Activated gamma-delta T cell treated with anti-CD3 and anti-CD28 coated beads, Interleukin-2, amount 50 U/mL, for 16 hours (primary cell): ENCODE measurements at places on chromosomes 1 and 21.

DNA sequence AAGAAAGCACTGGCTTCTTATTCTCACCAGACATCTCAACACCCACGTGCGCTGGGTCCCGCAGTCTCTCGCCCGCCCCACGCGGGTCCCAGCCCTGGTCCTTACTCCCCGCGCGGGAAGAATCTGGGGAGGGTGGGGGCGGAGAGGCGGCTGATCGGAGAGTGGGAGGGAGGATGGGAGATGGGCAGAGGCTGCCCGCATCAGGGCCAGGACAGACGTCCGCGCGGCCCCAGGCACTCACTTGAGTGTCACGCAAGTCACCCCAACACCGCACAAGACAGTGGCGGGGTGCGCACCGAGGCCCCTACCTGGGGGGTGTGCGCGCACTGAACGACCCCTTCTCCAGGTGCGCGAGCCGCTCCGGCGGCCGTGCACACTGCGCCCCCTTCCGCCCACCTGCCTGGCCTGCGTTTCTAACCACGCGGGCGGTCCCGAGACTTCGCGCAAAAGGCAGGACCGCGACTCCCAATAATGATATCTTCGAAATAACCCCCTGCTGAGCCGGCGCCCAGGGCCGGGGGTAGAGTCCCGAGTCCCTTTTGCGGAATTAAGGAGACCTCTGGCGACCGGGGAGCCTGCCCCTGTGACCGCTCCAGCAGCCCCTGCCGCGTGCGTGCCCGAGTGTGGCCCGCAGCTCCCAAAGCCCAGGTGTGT lies 6.0 kb upstream of the SIM2 start:
- DNase-seq: no peak

DNA sequence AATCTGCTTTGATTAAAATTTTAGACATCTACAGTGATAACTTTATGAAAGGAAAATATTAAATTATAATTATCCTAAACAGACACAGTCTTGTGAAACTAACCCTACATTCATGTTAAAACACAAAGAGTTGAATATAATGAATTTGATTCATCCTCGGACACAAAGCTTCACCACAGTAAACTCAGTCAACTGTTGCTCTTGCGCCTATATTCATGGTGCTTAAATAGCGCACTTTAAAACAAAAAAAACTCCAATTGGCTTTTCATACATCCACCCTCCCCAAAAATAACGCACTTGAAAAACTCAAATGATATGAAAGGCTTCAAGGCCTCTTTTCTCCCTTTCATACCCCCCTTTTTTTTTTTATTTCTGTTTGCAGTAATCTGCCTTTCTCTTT lies 260.3 kb downstream of the FAF1 start:
- DNase-seq: no peak

GRCh38 chr1:197471248-197471985 lies 203.4 kb downstream of the CRB1 start:
- DNase-seq: no peak

DNA sequence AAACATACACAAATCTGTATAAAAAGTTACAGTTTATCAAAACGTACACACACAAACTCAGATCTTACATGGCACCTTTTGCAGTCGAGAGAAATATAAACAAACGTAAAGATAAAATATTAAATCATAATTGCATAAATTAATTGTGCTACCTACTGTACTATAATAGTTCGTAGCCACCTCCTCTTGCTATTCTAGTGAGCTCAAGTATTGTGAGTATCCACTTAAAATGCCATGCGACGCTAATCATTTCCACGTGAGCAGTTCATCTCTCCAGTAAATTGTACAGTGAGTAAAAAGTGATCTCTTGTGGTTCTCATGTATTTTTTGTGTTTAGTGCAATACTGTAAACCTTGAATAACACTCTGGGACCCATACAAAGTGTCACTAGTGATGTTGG lies 6.3 kb downstream of the MIA3 start:
- no peak for DNase-seq

DNA sequence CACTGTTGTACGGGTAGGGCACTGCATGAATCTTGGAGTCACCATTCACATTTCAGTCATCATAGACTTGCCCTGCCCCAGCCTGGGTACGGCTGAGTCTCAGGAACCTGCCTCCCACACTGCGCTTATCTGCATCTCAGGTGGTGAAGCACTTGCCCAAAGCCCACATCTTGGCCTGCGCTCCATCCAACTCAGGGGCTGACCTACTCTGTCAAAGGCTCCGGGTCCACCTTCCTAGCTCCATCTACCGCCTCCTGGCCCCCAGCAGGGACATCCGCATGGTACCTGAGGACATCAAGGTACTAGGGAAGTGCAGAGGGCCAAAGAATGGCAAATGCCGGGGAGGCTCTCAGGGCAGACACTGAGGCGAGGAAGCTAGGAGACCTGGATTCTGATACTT lies 11.7 kb downstream of the RHOC start:
- no peak for DNase-seq

GRCh38 chr1:209743145-209743482 lies 12.7 kb upstream of the TRAF3IP3 start:
- DNase-seq: no peak

- DNase-seq: no peak
These were observed 28.4 kb downstream of the TRIM45 start for GRCh38 chr1:117093091-117093534.

DNA sequence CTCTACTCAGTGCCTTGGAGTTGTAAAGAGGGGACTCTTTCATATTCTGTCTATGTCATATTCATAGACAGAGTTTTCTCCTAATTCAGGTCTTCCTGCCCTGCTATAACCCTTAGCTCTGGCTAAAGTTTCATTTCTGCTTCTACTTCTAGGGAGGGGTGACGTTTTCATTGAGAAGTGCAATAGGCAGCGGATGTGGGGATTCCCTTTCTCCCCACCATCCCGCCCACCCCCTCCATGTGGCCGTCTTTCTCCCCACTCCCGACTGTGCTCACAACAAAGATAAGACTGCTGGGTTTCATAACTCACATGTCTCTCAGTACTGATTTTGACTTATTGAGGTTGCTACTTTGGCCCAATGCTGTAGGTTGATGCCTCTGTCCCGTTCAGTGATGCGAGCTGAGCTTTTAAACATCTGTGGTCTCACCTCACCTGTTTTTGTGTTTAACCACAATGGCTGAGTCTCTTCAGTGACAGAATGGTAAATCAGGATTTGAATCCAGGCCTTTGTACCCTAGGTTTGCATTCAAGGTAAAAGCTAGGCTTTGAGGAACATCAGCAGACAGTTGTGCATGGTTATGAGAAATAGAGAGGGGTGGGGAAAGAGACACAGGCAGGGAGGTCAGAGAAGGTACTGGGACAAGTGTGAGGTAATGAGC lies 7.8 kb upstream of the KIF14 start:
- no peak for DNase-seq

GRCh38 chr1:155069551-155070157 lies 6.1 kb downstream of the EFNA4 start:
- DNase-seq: no peak

DNA sequence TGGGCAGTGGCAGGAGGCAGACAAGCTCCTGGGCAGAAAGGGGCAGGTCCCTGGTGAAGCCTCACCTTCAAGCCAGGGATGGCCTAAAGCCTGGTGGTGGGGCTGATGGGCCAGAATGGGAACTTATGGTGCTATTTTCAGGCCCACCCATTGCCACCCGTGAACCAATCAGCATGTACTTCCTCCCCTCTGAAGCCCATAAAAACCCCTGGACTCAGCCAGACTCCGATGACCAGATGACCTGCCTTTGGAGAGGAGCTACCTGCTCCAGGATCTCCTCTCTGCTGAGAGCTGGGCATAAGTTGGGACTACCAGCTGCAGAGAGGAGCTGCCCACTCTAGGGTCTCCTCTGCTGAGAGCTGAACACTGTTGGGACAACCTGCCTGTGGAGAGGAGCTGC lies 7.8 kb upstream of the BCL10 start:
- DNase-seq: no peak

GRCh38 chr1:25356848-25357247 lies 18.7 kb downstream of the TMEM50A start:
- DNase-seq: no peak

- DNase-seq: no peak
These were observed 797.3 kb downstream of the PLA2G4A start for GRCh38 chr1:187626056-187626455.

DNA sequence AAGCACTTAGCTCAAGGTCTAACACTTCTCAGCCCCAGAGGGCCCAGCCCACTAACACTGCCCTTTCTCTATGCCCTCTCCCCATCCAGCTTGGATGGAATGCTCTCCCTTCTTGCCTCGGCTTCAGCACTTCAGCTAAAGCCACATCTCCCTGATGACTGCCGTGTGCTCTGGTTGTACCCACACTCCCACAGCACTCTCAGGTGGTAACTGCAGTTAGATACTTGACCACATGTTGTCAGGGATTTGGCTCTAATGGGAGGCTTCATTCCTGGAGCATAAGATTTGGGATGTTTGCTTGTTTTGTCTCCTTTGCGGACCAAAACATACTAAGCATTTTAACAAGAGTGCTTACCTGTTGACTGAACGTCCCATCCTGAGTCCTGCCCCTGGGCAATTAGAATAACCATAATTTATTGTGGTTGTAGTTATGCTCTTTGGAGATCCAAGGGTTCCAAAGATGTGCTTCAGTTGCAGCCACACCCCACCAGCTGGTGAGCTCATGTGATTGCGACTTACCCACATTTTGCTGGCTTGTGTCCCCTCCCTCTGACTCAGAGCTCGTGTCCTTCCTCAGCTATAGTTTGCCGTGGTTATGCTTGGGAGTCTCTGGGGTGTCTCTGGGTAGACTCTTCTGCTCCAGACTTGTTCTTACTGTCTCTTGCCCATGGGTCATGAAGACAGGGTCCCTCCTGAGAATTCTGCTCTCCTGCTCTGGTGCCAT lies 7.7 kb upstream of the SLC26A9 start:
- no peak for DNase-seq

DNA sequence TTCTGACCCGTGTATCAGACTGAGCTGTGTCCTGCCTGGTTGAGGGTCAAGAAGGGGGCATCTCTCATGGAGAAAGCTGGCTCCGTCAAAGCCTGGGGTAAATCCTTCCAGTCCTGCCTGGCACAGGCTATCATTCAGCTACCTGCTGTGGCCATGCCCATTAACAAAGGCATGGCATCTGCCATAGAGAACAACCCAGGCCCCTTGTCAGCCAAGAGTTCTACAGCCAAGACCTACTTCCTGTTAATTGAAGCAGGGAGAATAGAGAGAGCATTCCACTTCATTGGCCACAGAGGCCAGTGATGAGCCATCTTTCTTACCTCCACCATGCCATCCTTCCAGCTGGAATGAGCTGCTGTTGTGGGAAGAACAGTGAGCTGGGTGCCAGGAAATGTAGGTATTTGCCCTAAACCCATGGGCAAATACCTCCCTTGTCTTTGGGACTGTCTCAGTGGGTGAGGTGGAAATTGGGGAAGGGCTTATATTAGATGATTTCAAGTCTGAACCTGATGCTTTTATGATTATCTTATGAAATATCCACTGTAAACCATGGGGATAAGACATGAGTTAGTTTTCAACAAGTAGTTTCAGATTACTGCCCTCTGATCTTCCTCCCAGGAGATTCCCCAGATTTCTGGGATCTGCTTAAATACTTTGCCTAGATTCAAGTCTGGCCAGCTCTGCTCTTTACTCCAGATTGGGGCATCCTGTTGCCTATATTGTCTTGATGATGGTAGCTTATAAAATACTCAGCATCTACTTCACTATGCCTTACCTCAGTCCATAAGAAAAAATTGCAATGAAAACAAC lies 11.2 kb upstream of the KCNQ4 start:
- no peak for DNase-seq

- no peak for DNase-seq
These were observed 108.9 kb upstream of the ADAR start for GRCh38 chr1:154716614-154717527.

GRCh38 chr1:84436876-84437655 lies 38.8 kb downstream of the DNASE2B start:
- no peak for DNase-seq

DNA sequence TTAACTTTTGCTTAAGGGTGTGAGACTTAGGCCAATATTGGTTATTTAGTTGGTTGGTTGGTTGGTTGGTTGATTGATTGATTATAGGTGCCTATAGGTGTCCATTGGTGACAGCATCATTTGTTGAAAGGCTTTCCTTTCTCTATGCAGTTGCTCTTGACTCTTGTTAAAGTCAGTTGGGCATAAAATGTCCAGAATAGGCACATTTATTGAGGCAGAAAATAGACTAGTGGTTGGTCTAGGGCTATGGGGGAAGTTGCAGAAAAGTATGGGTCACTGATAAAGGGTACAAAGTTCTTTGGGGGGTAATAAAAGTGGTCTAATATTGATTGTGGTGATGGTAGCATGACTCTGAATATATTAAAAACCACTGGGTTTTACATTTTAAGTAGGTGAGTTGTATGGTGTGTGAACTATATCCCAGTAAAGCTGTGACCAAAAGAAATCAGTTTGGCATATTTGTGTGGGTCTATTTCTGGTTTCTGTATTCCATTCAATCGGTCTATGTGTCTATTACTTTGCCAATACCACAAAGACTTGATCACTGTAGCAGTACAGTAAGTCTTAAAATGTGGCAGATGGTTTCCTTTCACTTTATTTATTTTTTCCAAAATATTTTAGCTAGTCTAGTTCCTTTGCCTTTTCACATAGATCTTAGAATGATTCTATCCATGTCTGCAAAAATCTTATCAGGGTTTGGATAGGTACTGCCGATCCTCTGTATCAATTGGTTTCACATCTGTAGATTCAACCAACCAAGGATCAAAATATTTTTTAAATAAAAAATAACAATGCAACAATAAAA lies 63.0 kb downstream of the ATP1A1 start:
- no peak for DNase-seq

- no peak for DNase-seq
These were observed 32.9 kb downstream of the ADCY10 start for GRCh38 chr1:167881069-167881468.

GRCh38 chr1:14996133-14997050 lies 157.2 kb upstream of the TMEM51 start:
- no peak for DNase-seq

DNA sequence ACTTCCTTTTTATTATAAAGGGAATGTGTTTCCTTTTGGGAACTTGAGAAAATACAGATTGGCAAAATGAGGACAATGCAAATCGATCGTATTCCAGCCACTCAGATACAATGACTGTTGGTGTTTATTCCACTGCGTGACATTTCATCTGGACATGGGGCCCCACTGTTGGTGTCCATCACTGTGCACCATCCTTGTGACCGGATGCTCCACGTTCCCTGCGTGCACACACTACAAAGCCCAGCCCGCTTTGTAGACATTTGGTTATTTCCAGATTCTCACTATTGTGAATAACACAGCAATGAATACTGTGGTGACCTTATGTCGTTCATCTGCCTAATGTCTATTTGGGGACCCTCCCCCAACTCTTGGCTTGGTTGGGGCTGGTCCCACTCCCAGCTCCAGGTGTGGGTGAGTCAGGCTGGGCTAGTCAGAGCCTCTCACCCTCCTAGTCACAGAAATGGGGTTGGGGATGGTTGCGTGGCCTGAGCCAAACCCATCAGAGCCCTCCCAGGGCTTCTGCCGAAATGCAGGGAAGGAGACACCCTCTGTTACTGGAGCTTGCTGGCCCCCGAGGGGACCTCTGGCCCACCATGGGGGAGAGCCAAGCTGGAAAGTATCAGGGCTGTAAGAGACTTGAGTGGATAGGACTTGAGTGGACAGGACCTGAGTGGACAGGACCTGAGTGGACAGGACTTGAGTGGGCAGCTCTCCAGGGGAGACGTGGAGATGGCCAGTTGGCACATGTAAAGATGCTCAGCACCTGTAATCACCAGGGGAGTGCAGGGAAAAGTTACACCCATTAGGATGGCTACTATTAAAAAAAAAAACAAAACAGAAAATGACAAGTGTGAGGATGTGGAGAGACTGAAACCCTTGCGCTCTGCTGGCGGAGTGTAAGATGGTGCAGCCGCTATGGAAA lies 57.1 kb upstream of the ADARB1 start:
- no peak for DNase-seq
